ENCODE measurements at places on chromosomes 7 and 10. TPM values are rescaled to one million over a fixed set of nuclear protein-coding genes. Genes with fewer than 3 reads are reported as not detected.

RAMP3 gene
- not detected for total RNA-seq

SMO gene
- 18.4 TPM for total RNA-seq

MCM7 gene
- total RNA-seq, result 246 TPM

MCM10 gene
- total RNA-seq, result 23.2 TPM

EXOC6 gene
- 9.5 TPM for total RNA-seq

CALML5 gene
- not detected for total RNA-seq

SYPL1 gene
- total RNA-seq, result 89.4 TPM

TMEM130 gene
- 0.52 TPM for total RNA-seq

NAT16 gene
- total RNA-seq, result 0.29 TPM

CYP2C8 gene
- total RNA-seq, result not detected

GPR158 gene
- 0.04 TPM for total RNA-seq

GJC3 gene
- total RNA-seq, result not detected

CCDC186 gene
- total RNA-seq, result 6.1 TPM
